ENCODE measurements at places on chromosomes 7 and 10.

GRCh38 chr10:48811917-48812316 lies 127.2 kb downstream of the WDFY4 start:
- no peak for DNase-seq

DNA sequence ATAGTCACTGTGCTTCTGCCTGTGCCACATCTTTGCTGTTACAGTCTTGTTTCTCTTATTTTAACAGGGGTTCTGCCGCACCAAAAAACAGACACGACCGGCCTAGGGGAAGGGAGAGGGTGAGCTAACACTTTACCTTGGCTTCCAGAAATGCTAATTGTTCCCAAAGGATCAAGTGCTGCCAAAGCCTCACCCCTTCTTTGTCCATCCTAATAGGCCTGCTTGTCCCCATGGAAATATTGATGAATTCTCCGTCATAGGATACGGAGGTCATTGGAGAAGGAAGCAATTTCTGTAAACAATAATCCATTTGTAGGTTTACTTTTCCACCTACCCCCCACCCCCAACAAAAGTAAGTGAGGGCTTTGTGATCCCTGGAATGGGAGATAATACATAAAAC lies 567.3 kb downstream of the KCNMA1 start:
- DNase-seq, result no peak

DNA sequence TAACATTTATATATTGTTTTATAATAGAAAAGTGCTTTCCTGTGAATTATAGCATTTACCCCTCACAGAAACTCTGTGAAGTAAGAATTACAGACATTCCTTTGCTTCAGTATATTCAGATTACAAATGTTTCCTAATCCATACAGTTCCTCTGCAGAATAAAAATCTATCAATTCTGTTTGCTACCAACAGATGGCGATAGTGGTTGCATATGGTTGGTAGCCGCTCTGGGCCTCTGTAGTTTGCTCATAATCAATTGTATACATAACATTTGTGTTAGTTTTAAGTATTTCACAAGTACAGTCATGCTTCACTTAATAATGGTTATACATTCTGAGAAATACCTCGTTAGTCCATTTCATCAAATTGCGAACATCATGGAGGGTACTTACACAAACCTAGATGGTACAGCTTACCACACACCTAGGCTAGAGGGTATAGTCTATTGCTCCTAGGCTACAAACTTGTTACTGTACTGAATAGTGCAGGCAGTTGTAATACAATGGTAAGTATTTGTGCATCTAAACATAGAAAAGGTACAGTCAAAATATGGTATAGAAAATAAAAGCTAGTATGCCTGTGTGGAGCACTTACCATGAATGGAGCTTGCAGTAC lies 94.4 kb upstream of the STEAP4 start:
- peak; percentile 3 for DNase-seq

DNA sequence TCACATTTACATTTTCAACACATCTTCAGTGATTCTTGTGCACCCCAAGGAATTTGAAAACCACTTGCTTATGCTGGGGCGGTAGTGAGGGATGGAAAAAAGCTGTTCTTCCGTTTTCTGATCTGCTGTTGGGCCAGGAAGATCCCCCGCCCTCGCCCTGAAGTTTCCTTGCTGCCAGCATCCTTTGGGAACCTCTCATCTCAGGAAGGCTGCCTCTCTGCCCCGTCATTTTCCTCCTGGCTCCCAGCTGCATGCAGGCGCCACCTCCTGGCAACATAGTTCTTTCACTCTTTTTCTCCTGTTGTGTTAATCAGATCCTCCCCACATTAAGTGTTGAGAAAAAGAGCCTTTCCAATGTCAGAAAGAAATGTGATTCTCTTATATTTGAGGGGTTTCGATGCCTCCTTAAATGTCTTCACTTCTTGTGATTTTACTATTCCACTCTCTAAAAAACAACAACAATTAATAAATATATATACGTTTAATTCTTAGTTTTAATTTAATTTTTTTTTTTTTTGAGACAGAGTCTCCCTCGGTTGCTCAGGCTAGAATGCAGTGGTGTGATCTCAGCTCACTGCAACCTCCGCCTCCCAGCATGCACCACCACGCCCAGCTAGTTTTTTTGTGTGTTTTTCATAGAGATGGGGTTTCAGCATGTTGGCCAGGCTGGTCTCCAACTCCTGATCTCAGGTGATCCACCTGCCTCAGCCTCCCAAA lies 122.9 kb downstream of the RALA start:
- peak; percentile 89 for DNase-seq
